ENCODE measurements at places on chromosomes 16 and 17. TPM values are rescaled to one million over a fixed set of nuclear protein-coding genes. Genes with fewer than 3 reads are reported as not detected.
A peak's percentile ranks its signal among the peaks of the same experiment; 100 is the strongest.

The TNP2 gene
- total RNA-seq: not detected

The SECTM1 gene
- 11.5 TPM for total RNA-seq

The TBC1D3E gene
- total RNA-seq: not detected

The MEOX1 gene
- not detected for total RNA-seq

The TP53TG3B gene
- not detected for total RNA-seq

The DRC7 gene
- not detected for total RNA-seq

The GPR139 gene
- not detected for total RNA-seq

The CNTD1 gene
- not detected for total RNA-seq

The KRT12 gene
- total RNA-seq: not detected

The EFNB3 gene
- 1.8 TPM for total RNA-seq

The FAM171A2 gene
- total RNA-seq: 3.5 TPM

- DNase-seq: no peak
Observed at GRCh38 chr16:50678531-50678930, 2.6 kb downstream of the SNX20 start.

DNA sequence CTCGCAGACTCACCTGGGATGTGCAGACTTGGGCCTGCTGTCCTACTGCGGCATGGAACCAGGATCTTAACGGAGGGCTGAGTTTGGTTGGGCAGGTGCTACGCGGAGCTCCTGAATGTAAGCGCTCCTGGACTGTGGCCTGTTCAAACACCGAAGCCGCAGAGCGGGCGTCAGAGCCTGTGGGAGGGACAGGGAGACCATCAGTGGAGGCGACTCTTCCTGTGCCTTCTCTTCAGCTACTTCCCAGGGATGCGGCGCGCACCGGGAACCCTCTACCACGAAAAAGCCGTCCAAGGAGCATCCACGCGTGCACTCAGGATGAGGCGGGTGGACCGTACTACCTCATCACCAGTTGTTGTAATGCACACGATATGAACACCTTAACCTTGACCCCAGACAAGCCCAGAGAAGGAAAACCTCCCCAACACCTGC lies 2.0 kb downstream of the USP36 start:
- no peak for DNase-seq

GRCh38 chr16:2884041-2884451 lies 1.0 kb downstream of the FLYWCH2 start:
- DNase-seq: peak; percentile 80

DNA sequence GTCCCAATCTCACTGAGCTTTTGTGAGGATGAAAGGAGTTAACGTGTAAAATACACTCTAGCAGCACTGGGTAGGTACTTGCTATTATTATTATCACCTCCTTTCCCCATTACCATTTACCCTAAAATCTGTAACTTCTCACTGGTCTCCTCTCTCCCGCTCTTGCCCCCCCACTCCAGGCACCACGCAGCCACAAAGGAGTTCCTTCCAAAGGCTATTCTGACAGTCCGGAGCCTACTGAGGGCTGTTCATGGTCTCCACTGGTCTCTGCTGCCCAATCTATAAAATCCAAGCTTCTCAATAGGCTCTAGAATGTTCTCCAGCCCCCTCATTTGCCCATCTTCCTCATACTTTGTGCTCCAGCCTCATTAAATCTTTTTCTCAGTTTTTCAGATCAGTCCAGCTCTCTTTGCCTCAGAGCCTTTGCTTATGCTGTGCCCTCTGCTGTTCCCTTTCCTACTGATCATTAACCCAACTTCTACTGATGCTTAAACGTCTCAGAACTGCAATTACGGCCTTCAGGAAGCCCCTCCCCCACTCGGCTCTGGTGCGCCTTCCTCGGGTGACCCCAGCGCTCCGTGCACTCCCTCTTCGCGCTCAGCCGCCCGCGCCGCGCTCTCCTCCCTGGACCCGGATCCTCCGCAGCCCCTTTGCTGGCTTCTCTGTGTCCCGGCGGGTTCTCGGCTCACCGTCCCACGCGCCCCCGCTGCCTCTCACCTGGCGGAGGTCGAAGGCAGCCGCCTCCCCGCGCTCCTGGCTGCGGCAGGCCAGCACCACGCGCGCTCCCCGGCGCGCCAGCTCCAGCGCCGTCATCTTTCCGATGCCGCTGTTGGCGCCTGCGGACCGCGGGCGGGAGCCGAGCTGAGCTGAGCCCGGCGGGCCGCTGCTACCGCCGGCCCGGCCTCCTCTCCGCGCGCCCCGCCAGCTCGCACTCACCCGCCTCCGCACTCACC lies 737 bp downstream of the DHRS13 start:
- peak; percentile 96 for DNase-seq

DNA sequence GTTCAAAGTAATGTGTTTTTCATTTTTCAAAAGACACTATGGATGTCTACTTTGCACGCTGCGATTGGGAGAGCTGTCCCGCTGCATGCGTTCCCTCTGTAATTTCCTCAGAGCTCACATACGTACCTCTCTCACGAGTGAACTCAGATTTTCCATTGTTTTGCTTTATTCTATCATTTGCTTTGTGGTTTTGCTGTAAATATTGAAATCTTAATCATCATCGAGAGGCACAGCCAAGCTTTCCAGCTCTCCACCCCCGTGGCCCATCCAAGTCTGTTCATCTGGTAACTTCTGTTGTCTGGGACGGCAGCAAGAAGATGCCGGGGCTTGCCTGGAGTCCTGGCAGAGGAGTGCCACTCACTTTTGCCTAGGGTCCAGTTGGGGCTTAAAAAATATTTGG lies 21.1 kb downstream of the TMC6 start:
- DNase-seq: peak; percentile 79

DNA sequence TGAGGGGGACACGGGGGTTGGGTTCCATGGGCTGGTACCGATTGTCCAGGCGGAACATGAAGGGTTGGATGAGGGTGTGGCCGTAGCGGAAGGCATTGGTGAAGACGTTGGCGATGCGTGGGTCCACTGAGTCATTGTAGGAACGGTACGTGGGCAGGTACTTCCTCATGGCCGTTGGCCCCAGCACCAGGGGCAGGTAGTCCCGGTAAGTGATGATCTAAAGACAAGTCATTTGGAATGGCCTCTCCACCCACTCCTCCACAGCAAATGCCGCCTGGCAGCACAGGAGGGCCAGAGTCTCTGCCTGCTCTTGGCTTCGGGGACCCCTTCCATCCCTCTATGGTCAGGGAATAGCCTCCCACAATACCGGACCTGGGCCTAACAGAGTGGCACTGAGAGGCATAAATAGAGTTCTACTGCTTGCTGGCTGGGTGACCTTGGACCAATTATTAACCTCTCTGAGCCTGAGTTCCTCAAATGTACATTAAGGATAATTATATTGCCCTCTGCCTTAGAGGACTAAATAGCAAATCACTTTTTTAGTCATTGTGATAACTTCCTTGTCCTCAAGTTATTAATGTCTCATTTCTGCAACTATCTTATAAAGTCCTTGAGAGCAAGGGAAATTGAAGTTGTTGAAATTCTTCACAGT lies 7.2 kb downstream of the MPO start:
- peak; percentile 75 for DNase-seq

DNA sequence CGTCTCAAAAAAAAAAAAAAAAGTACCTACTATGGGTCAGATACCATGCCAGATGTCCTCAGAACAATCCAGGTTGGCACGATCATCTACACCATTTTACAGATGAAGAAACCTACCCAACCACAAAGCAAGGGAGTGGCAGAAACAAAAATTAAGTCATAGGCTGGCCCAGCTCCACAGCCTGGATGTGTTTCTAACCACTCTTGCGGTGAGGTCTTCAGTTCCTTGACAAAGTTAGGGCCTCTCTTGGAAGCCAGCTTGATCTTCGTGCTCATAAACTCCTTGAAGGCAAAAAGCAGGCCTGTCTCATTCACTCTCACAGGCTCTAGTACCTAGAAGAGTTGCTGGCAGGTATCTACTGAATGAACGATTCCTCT lies 6.2 kb downstream of the GGA2 start:
- DNase-seq: peak; percentile 91

DNA sequence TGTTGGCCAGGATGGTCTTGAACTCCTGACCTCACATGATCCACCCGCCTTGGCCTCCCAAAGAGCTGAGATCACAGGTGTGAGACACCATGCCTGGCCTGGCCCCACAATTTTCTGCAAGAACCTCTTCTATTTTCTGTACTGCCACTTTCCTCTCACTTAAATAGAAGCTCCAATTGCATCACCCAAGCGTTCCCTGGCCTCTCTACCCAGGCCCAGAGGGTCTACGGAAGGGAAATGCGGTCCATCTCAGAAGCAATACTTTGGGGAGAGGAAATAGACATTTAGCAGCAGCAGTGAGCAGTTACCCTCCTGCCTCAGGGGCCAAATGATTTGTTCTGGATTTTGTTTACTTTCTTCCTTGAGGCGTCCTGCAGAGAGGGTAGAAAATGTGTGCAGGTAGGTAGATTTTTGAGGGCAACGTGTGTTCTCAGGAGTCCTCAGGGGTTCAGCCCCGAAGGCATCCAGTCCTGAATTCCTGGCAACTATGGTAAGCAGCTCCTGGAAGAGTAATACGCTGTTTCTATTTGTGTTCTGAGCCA lies 11.0 kb downstream of the SLC6A4 start:
- DNase-seq: no peak

GRCh38 chr17:59619035-59619297 lies 729 bp upstream of the CLTC start:
- DNase-seq: peak; percentile 94

GRCh38 chr16:88581033-88581432 lies 10.8 kb downstream of the ZC3H18 start:
- DNase-seq: no peak

DNA sequence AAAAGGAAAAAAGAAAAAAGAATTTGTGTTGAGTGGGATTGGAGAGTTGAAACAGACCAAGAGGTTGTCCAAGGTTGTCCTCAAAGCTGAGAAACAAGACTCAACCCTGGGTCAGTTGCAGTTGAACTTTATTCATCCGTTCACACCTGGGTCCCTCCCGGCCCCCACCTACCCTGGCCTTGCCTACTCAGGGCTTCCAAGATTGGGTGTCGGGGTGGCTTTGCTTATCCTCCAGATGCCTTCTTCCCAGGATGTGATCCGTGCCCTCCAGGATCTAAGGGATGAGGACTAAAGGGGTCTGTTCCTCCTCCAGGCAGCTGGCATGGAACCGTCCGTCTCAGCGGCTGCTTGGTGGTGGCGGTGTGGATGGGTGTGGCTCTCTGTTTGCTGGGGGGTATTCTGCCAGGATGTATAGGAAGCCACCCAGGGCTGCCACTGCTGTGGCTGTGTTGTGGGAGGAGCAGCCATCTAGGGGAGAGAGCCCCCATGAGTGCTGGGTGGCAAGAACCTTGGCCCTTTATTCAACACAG lies 10.3 kb upstream of the NAGPA start:
- no peak for DNase-seq

- peak; percentile 41 for DNase-seq
Observed at GRCh38 chr16:66919569-66920298, 1.0 kb upstream of the CDH16 start.

DNA sequence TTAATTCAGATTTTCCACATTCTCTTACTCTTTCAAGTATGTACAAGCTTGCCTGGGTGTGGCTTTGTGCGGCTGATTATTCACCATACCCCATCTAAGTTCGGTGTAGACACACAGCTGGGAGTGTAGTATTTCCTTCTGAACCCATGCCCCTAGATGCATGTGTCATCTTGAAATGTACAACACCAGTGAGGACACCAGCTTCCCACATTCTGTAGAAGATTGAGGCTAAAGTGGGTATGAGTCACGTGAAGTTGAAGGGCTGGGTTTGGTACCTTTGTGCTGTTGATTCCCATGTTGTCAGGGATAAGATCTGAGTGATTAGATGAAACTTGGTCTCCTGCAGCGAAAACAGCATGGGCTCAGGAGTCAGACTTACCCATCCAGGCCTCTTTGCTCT lies 14.6 kb upstream of the DHX8 start:
- DNase-seq: peak; percentile 94

GRCh38 chr17:83153681-83154310 lies 74.4 kb downstream of the METRNL start:
- DNase-seq: peak; percentile 80

- no peak for DNase-seq
Observed at GRCh38 chr16:53053967-53054669, 673 bp upstream of the CHD9 start.

DNA sequence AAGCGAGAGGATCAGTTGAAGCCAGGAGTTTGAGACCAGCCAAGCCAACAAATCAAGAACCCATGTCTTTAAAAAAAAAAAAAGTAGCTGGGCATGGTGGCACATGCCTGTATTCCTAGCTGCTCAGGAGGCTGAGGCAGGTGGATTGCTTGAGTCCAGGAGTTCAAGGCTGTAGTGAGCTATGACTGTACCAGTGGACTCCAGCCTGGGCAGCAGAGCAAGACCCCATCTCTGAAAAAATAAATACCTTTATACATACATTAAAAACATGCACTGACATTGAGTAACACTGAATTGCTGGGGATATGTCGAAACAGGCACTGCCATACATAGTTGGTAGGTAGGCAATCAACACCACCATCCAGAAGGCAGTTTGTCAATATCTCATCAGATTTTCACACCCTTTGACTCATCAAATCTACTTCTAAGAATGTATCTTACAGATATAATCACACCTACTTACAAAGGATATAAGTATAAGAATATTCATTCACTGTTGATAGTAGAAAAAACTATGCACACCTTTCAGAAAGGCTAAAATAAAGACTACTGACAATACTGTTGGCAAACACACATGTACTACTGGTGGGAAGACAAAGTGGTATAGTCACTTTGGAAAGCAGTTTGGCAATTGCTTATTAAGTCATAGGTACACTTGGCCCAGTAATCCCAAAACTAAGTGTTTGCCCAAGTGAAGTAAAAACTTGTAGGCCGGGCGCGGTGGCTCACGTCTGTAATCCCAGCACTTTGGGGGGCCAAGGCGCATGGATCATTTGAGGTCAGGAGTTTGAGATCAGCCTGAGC lies 6.4 kb upstream of the CEP20 start:
- DNase-seq: no peak

- DNase-seq: peak; percentile 92
Observed at GRCh38 chr16:80938004-80938878, 68.4 kb downstream of the CMC2 start.

GRCh38 chr16:11685844-11686618 lies 17.8 kb downstream of the SNN start:
- no peak for DNase-seq

- peak; percentile 90 for DNase-seq
Observed at GRCh38 chr17:47229535-47230443, 20.6 kb downstream of the MYL4 start.

DNA sequence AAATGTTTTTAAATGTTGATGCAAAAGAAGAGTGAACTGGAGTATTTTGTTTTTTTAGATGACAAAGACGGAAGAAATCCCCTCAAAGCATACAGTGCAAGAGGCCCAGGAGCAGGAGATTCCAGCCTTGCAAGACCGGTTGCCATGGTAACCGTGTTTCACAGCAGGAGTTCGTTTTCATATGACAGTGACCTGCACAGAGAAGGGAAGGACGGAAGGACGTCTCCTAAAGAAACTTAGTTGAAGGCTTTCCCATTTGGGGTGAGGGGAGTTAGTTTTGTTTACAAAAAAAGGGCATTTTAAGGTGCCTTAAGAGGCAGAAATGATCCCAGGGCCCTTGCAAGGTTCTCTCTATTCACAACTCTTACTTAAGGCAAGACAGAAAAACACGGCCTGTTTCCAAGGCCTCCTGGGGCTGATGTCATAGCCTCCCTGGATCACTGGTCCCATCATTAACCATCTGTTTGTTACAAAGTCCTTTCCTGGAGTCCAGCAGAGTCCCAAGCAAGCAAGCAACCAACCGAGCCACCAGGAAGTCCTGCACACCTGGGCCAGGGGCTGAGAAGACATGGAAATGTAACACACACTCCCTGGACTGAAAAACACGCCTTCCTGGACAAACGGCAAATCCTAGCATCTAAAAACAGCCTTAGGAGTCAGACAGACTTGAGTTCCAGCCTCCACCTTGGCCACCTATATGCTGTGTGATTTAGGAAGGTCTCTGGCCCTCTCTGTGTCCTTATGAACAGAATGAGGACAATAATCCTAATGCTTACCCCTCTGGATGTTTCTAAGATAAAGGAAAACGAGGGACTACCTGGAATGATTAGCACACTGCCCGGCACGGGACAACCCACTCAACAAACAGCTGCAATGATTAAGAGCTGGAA lies 30.3 kb upstream of the RPH3AL start:
- peak; percentile 77 for DNase-seq
